ENCODE measurements at places on chromosomes 1 and 21. TPM values are rescaled to one million over a fixed set of nuclear protein-coding genes. Genes with fewer than 3 reads are reported as not detected.

DNA sequence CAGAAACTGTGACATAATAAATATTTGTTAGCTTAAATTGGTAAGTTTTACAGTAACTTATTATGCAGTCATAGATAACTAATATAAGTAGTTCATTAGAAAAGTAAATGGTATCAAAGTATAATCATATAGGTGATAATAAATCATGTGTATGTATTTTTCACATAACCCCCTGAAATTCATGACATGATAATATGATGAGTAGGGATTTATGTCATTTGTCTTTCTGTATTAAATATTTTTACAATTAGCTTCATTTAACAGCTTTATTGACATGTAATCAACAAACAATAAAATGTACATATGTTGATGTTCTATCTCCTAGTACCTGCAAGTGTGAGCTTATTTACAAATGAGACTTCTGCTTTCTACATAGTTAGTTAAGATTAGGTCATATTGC, 9.8 kb upstream of the FCGR2A start:
- no peak for DNase-seq

DNA sequence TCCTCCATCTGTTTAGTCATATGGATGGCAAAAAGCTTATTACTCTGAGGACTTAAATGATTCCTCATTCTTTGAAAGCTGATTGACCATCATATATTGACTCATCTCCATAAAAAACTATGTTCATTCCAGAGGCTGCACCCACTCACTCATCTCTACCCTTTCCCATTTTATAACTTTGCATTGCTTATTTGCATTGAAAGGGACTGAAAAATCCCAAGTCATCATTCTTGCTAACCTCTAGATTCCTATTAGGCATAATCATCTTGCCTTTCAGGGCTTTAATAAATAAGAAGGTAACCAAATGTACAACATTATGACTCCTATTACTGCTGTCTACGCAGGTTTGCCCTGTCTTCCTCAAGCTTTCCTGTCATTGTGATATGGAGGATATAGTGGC, 1180.3 kb upstream of the B3GALT2 start:
- no peak for DNase-seq

DNA sequence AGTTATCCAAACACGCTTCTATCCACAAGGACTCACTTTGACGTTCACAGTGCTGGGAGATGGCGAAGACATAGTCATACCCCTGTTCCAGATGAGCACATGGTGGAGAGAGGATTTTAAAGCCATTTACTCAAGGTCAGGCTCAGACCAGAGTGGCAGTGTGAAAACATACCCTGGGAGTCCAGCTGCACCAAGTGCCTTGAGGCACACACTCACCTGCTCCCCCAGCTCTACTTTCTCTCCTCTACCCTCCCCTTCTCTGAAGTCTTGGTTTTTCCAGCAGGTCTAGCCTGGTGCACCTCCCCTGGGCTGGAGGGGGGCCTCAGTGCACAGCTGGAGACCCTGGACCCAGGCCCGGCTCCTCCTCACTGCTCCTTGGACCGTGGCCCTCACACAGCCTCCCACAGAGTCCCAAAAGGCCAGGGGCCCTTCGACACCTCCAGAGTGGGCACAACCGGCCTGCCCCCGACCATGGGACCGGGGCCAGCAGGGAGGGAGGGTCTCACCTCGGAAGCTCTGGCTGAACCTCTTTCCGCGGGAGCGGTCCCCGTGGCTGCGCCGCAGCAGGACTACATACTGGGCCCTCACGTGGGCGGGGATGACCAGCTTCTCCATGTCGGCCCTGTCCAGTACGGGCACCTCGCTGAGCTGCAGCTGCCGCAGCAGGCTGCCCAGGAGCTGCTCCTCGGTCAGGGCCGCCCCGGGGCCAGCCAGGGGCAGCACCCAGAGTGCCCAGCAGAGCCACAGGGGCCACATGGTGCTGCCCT, 452 bp downstream of the LEFTY2 start:
- DNase-seq = no peak

DNA sequence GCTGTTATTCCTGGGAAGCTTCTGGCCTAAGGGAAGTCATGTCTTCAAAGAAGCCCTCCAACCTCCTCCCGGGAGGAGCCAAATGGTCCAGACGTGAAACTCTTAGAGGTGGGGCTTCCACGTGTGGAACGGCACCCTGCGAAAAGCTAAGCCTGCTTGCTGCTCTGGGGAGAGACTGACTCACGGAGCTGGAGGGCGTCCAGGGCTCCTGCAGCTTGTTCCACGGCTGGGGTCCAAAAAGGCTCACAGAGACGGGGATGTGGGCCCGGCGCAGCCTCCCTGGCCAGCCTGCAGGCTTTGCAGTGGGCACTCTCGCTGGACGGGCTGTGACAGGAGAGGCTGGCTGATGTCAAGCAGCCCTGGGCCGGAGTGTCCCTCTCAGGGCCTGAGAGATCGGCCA, 105.1 kb downstream of the COLGALT2 start:
- DNase-seq = peak; percentile 86

GRCh38 chr1:28097100-28097472, 8.7 kb upstream of the EYA3 start:
- no peak for DNase-seq

GRCh38 chr1:9321986-9322660, 29.4 kb downstream of the SPSB1 start:
- no peak for DNase-seq

GRCh38 chr21:42469272-42469671, 26.8 kb downstream of the RSPH1 start:
- no peak for DNase-seq

- no peak for DNase-seq
Observed at GRCh38 chr1:174039027-174039426, 16.9 kb upstream of the RC3H1 start.

- no peak for DNase-seq
Observed at GRCh38 chr1:182713492-182713891, 29.1 kb upstream of the RGS8 start.

- DNase-seq = no peak
Observed at GRCh38 chr21:26195708-26196107, 25.1 kb upstream of the APP start.

GRCh38 chr1:158179301-158180041, 1.2 kb upstream of the CD1D start:
- DNase-seq = peak; percentile 14

DNA sequence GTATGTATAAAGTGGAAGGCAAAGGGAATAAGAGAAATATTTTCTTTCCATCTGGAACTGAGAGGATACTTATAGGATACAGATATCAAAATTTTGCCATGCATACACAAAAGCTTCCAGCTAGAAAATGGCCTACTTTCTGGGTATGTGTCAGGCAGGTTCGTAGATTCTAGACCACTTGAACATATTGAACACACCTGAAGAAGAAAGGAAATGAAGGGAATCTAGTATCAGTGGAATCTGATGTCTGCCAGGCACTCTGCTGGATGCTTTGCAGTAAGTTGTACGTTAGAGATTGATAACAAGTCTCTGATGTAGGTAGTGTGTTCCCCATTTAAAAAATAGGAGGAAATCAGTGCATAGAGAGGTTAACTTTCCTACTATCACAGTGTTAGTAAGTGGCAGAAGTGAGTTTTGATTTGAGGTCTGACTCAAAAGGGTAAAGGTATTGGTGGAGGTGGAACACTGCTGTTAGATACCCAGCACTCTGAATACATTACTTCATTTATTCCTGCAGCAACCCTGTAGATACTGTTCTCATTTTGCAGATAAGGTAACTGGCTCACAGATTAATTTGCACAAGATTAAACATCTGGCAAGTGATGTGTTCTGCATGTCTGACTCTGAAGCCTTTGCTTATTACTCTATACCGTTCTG, 3.0 kb downstream of the CAMSAP2 start:
- DNase-seq = no peak

DNA sequence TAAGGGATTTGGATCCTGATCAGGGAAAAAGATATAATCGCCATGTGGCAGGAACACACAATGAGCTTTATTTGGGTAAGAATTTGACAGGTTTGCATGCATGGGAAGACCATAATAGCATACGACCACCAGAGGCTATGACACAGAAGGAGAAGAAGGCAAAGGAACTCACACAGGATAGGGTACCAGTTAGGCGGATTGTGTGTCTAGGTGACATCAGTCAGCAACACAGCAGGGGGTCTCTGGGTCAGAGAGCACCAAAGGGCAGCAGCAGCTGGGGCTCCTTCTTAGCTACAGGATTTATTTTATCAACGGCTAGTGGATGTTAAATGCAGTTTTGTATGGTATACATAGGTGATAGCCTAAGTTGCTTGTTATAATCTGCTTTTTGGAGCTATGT, 551.3 kb downstream of the KCNT2 start:
- no peak for DNase-seq

Gene PCP4
- polyA plus RNA-seq = 1.2 TPM

Gene SLC30A10
- 0.20 TPM for polyA plus RNA-seq

Gene DCDC2B
- polyA plus RNA-seq = 0.94 TPM

Gene NDUFS2
- 140 TPM for polyA plus RNA-seq

Gene ESPN
- polyA plus RNA-seq = 0.96 TPM

Gene TEKT2
- polyA plus RNA-seq = 0.46 TPM

Gene HSPA6
- 0.65 TPM for polyA plus RNA-seq

Gene PGLYRP4
- polyA plus RNA-seq = not detected

Data from muscle of back (tissue), 13 donors.